NCI-H187 (cell line): ENCODE measurements at places on chromosomes 11 and 22.

DNA sequence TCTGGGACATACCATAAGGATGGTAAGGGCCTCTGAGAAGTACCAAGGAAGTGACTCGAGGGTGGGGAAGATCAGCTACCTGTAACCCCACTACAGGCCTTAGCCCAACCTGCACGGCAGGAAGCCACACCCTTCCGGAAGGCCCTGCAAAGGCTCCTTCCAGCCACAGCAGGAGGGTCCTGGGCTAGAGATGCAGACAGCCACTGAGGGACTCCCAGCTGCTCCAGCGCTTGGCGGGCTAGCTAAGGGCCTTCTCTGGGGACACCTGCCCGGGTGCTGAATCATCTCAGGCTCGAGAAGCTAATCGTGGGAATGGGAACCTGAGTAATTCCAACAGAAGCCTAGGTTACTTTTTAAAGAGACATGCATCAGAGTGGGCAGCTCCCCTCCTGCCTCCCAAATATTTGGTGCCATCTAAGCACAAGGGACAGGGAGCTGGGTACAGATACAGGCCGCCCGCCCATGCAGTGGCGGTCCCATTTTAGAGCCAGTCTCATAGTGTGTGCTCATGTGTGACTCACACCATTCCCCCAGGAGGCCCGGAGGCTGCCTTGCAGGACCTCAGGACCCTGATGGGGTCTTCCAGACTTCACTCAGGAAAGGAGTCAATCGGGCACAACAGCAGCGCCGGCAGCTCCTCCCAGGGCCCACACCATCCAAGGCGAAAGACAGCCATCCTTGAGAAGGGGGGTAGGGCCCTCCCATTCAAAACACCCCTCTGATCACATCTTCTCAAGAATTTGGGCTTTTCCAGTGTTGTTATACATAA is 8.0 kb downstream of the MYH9 start:
- no peak for DNase-seq

DNA sequence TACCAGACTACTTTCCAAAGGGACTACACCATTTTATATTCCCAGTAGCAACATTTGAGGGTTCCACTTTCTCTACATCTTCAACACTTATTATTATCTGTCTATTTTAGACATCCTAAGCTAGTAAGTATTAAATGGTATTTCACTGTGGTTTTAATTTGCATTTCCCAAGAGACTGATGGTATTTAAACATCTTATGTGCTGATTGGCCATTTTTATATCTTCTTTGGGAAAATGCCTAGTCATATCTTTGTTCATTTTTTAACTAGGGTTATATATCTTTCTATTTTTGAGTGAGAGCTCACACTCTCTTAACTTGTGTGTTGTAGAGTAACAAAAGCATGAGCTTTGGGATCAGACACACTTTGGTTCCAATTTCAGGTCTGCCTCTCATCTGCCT is 73.7 kb downstream of the PRCP start:
- no peak for DNase-seq

GRCh38 chr22:24146194-24146616 is 35.1 kb upstream of the SUSD2 start:
- no peak for DNase-seq

- DNase-seq = no peak
Measured at GRCh38 chr11:121894581-121894980, 221.4 kb downstream of the BLID start.

DNA sequence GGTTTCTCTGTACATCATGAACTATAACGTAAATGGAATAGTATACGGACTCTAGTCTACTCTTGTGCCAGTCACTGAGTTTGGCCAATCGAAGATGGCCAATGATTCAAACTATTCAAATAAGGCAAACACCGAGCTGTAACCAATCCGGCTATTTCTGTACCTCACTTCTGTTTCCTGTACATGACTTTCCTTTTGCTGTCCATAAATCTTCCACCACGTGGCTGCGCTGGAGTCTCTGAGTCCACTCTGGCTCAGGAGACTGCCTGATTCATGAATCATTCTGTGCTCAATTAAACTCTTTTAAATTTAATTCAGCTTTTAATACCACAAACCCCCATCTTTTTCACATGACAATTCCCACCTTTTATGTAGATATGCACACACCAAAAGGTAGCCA is 1.5 kb upstream of the JAML start:
- DNase-seq = no peak

DNA sequence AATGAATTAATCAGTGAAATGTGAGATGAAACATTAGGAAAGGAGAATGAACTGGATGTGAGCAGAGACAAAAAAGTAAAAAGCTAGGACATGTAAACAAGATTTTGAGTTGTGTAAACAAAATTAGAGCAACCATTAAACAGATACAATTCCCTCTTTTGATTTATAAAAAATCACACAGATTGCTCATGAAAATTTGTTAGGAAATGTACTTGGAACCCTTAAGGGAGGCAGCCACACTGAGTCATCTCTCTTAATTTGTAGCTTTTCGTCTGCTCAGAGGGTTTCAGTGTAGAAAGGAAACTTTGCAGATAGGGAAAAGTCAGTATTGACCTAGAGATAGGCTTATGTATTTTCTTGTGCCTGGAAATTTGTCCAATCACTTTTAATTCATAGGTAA is 49.6 kb upstream of the ME3 start:
- DNase-seq = no peak

- DNase-seq = no peak
Measured at GRCh38 chr11:130180896-130181294, 21.3 kb downstream of the ST14 start.

GRCh38 chr11:76935042-76935441 is 74.3 kb downstream of the ACER3 start:
- DNase-seq = no peak

GRCh38 chr11:68050371-68050841 is 11.6 kb downstream of the TCIRG1 start:
- no peak for DNase-seq

DNA sequence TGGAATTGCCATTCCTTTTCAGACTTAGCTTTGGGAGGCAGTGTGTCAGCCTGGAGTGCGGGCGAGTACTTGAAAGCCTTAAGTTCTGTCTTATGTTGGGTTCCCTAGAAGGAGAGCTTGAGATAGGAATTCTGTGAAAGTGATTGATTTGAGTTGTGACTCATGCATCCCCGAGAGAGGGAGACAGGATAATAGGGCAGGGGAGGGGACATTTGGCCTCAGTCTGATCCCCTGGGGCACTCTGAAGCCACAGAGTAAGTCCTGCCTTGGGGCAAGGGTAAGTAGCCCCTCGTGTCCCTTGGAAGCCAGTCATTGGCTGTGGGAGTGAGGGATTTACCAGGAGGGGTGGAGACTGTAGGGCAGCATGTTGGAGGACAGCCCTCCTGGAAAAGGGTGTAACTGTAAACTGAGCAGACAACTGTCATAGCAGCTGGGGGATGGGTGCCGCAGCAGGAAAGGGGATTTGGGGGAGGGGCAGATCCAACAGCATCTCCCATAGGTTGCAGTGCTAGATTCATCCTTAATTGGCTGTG is 44.0 kb downstream of the KIAA1671 start:
- DNase-seq = no peak
